Spleen (tissue), 13 donors: ENCODE measurements at places on chromosomes 7 and 10. TPM values are rescaled to one million over a fixed set of nuclear protein-coding genes. Genes with fewer than 3 reads are reported as not detected.

Gene JAZF1
- polyA plus RNA-seq, result 13.5 TPM

Gene CRHR2
- not detected for polyA plus RNA-seq

Gene ERV3-1
- 2.0 TPM for polyA plus RNA-seq

Gene PPP1R9A
- 0.80 TPM for polyA plus RNA-seq

DNA sequence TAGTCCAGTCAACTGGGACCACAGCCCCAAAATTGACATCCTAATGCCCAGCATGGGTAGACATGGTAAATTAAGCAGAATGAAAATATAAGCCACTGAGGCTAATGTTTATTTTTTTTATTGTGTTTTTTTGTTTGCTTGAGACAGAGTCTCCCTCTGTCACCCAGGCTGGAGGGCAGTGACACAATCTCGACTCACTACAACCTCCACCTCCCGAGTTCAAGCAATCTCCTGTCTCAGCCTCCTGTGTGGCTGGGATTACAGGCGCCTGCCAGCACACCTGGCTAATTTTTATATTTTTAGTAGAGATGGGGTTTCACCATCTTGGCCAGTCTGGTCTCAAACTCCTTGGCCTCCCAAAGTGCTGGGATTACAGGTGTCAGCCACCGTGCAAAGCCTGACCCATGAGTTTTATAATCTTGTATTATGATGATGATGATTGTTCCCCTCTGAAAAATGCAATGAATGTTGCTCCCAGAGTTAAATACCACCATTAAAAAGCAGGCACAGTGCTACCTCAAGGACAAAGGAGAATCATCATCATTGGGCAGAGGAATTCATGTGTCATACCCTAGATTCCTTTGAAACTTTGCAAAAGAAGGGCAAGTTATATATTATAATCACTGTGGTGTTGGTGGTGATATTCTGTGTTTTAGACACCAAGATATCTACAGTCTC, 228.0 kb downstream of the PARD3 start:
- no peak for DNase-seq

DNA sequence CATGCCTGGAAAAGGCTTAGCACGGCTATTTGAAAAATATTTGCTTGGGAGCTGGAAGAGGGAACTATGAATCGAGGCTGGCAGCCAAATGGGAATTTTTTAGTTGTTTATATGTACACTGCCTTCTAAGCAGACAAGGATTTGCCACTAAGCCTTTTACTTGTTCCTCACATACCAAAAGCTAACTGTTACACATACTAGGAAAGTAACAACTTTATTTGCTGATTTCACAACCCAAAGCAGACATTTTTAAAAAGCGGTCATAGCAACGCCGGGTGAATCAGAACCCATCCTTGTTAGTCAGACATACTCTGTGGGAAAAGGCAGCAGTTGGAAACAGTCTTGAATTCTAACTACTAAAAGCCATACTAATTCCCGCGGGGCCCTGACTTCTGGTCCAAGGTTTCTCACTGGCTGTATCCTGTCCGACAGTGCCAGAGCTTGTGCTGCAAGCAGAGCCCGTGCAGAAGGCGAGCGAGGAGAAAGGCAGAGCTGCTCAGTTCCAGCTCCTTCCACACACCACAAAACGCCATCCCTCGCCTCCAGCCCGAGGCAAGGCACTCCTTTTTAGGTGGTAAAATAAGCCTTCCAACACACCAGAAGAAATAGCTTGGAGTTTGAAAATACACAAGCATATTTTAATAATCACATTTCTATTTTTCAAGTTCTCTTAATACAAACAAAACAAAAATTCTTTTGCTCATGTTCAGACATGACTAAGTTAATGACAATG, 89.2 kb downstream of the RNF216 start:
- DNase-seq, result peak; percentile 79

DNA sequence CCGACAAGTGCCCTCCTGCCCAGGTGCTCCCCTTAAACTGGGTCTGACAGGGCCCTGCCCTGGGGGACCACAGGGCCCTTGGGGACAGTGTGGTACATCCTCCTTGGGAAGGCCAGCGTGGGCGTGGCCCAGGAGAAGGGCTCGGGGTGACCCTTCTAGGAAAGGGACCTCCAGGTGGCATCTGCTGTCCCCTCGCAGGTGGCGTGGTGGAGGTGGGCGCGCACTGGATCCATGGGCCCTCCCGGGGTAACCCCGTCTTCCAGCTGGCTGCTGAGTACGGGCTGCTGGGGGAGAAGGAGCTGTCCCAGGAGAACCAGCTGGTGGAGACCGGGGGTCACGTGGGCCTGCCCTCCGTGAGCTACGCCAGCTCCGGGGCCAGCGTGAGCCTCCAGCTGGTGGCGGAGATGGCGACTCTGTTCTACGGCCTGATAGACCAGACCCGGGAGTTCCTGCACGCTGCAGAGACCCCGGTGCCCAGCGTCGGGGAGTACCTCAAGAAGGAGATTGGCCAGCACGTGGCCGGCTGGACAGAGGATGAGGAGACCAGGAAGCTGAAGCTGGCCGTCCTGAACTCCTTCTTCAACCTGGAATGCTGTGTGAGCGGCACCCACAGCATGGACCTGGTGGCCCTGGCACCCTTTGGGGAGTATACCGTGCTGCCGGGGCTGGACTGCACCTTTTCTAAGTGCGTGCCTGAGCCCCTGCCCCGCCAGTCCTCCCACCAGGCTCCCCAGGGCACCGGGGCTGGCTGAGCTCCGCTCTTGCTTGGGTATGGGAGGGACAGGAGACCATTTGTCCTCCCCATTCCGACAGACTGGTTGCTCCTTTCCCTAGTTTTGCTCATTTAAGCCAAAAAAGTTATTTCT, 972 bp downstream of the PAOX start:
- peak; percentile 84 for DNase-seq

DNA sequence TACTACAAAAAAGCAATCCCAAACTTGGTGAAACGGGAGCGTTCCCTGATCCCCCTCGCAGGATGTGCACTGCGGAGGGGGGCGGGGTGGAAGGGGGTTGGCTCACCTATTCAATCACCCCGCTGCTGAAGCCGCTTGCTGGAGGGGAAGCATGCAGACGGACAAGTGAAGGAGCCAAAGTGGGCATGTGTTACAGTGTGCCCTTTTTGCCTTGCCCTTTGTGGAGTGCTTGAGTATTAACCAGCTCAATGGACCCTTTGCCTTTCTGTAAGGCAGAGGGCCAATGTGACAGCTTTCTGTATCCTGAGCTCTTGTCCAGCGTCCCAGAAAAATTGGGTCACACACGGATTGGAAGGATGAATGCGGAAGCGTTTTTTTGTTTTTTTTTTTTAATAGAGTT, 348.9 kb upstream of the NPSR1 start:
- no peak for DNase-seq

DNA sequence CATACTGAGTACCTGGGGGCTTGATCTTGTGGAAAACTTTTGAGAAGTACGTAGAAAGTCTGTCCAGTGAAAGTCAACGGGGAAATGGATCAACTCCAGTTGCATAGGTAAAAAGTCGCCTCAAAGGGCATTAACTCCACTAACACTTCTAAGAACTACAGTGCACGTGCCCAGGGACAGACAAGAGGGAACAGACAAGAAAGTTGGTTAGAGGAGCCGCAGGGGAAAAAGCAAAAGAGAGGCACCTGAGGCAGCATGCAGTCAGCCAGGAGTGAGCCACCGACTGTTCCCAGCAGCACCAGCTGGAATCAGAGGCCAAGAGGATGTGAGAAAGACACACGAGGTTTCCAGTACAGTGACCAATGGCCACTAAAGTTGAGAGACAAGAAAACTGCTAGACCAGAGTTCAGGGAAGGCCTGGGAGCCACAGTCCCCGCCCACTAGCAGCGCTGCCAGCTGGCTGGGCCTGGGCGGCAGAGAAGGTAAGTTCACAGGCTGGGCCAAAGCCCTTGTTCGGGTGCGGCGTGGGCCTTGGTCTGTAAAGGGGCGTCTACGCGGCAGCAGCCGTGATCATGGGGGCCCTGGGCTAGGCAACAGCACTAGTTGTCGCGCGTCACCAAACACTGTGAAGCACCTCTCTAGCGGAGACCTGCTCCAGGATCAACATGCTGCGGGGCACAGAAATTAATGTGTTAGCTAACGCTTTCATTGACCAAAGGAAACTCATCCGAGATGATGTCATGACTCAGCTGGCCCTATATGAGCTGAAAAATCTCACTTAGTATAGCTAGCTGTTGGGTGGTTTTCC, 14.0 kb downstream of the ITGB1 start:
- DNase-seq, result no peak

DNA sequence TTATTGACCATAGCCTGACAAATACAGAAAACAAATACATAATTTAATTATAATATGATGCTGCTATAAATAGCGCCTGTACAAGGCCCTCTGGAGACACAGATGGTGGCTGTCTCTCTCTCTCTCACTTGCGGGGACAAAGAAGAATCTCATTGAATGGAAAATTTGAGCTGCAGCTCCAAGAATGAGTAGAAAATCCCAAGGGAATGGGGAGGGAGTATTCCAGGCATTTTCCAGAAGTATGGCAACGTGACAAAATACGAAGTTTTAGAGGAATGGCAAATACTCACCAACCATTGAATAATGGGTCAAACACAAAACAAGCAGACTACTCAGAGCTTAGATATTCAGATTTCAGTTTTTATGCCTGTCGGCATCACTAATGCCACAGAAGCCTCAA, 179.9 kb downstream of the NRP1 start:
- no peak for DNase-seq

GRCh38 chr10:101071885-101072433, 10.2 kb downstream of the KAZALD1 start:
- no peak for DNase-seq

- DNase-seq, result no peak
These were observed 184.0 kb upstream of the ADCY1 start for GRCh38 chr7:45390180-45390579.
